ENCODE measurements at places on chromosomes 11 and 22.

- DNase-seq: no peak
Measured at GRCh38 chr22:47071078-47071806, 308.8 kb downstream of the TBC1D22A start.

DNA sequence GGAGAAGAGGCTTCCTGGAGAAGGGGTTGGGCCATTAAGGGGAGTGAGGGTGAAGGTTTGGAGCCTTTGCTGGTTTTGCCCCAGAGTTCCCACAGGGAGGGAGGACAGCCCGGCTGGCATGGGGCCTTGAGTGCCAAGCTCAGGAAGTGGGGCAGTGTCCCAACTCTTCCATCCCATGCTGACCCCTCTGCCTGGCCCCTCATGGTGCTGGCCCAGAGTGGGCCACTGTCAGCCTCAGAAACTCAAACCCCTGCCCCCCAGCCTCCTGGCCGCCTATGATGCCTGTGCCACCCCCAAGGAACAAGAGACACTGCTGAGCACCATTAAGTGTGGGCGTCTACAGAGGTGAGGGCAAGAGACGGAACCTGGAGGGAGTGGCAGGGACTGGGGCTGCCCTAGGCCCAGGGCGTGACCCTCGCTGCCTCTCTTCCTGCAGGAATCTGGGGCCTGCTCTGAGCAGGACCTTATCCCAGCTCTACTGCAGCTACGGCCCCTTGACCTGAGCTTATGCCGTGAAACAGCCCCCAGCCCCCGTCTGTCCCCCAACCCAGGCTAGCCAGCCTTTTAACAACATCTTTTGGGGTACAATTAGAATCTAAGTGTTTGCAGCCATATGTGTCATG lies 5.4 kb downstream of the MUS81 start:
- DNase-seq: no peak

DNA sequence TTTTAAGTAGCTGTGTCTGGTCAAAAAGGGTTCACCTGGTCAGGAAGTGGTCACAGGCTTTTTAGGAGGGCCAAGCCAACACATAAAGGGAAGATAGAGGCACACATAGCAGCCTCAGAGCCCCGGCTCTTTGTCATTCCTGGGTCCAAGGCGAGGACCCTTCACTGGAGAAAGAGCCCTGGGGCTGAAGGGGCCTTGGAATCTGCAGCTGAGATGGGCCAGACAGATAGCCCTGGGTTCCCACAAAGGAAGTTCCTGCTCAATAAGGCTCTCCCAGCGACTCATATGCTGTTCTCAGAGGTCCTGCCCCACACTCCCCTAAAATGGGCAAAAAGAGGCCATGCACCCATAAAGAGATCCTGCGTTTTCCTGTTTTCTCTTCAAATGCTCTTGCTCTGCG lies 77.7 kb downstream of the LINC01488 start:
- no peak for DNase-seq

DNA sequence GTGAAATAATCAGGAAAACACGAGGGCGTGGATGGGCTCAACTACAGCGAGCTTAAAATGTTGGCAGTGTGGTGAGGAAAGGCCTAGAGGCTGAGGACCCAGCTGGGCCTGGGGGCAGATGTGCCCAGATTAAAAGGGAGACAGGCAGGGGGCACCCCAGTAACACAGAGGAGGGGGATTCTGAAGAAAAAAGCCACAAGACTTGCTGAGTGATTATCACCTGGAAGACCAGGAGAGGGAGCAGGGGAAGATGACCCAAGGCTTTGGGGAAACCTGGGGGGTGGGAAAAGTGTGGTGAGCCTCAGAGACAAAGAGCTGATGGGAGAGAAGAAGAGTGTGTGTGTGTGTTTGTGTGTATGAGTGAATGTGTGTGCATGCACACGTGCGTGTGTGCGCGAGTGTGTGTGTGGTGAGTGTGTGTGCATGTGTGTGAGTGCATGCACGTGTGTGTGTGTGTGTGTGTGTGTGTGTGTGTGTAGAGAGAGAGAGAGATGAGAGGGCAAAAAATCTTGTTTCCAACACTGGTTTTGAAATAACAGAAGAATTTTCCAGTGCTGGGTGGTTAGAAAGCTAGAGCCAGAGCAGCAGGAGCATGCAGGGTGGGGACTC lies 500.5 kb downstream of the BUD13 start:
- DNase-seq: no peak

DNA sequence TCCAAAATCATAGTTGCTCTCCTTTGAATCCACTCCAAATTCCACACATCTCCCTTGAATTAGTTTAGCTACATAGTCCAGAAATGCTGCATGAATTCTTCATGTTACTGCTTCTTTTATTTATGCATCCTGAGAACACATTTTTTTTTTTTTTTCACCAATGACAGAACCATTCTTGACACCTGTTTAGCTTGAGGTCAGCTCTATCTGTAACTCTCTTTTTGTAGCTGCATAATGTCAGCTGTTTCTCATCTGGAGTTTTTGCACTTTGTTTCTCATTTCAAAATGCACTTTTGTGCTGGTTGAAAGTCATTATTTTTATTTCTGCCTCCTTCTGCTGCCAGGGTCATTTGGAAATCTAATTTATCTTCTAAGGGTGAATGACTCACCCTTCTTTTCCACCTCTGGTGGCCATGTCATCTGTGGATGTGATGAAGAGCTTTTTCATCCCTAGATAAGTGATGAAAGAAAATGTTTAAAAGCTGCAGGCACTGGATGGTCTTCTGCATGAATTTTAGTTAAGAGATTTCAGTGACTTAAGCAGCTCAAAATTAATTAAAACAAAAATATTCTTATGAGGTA lies 93.7 kb downstream of the JRKL start:
- DNase-seq: no peak

DNA sequence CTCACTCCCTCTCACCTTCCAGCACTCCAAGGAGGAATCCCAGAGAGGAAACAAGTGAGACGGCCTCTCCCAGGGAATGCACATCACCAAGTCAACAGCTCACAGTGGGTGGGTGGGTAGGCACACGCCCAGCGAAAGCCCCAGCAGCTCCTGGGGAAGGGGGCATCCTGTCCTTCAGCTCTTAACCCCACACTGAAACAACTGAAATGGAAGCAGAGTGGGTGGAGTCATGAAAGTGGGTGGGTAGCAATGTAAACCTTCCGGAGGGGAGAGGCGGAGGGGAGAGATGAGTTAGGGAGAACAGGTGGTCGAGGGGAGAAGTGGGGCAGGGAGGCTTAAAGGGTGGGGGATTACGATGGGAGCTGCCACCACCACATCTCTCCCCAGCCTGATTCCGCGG lies 5.4 kb downstream of the MCHR1 start:
- DNase-seq: no peak

DNA sequence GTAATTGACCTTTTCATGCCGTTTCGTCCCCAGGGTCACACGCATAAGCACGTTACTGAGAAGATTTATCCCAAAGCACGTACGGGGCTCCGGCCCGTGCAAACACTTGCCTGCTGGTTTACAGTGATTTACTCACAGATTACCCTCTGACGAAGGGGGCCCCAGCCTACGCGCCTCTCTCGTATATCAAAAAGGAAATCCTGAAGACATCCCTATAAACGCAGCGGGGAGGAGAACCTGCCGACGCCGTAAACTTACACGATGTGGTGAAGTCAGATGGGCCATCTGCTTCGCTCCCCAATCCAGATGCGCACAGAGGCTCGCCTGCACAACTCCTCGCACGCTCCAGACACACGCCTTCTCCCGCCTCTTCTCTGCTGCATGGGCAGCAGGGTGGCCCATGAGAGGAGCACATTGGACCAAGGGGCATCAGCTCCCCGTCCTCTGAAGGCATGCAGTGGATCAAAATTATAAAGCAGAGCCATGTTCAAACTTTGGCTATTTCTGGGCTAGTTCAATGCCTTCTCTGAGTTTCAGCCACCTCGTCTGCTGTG lies 123.6 kb downstream of the MN1 start:
- no peak for DNase-seq

DNA sequence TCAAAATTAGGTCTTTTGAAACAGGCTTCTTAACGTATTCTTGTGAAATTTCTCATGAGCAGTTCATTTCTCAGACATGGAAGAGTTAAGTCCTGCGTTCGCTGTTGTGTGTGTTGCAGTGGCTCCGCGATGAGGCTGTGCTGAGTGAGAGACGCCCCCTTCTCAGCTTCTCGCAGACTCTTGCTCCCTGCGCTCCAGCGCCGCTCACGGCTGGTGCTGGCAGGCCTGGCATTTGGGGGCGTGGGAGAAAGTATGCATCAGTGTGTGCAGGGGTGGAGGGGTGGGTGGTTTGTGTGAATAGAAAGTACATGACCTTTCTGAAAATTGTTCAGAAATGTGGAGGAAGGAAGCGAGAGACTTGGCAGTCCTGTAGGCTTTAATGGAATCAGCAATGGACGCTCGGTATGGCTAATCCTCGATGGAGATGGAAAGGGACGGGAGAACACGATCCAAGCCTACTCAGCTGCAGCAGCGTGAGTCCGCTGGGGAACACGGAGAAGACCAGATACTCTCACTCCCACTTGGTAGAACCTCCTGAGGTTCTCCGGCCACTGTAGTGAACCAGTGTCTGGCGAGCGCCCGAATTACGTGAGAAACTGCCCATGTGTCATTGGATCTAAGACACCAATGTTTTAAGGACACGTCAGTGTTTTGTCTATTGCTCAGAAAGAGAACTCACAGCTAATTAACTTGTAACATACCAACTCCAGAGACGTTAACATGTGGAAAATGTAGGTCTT lies 5.9 kb downstream of the TAB1 start:
- DNase-seq: no peak
